ENCODE measurements at places on chromosomes 7 and 10. TPM values are rescaled to one million over a fixed set of nuclear protein-coding genes. Genes with fewer than 3 reads are reported as not detected.

GRCh38 chr10:121112579-121113384 lies 261.6 kb downstream of the WDR11 start:
- DNase-seq: no peak

DNA sequence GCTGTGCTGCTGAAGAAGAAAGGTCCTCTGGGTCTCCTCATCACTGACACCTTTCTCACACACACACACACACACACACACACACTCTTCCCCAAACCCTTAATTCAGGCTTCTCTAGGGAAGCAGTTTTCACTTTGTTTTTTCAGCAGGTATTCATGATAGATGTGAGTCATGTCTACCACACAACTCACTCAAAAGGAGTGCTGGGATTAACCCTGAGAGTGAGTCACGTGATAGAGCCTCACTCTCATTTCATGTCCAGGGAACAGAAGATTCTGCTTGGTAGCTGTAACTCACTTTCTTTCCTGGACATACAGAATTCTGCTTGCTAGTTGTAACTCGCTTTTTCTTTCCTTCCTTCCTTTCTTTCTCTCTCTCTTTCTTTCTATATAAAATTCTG lies 45.4 kb downstream of the VIM start:
- peak; percentile 94 for DNase-seq

DNA sequence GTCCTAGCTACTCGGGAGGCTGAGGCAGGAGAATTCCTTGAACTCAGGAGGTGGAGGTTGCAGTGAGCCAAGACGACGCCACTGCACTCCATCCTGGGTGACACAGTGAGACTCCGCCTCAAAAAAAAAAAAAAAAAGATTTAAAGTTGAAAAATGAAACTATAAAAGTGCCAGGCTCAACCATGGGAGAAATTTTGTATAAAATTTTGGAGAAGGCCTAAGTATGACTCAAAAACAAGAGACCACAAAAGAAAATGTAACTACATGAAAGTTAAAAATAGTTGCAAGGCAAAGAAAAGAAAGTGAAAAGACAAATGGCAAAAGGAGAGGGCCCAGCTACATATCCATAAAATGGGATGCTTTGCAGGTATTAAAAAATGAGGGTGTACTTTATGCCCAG lies 104.1 kb downstream of the ARHGAP22 start:
- DNase-seq: no peak

GRCh38 chr10:110207011-110207804 lies at the start of gene MXI1:
TSS of gene MXI1 (plus strand) at chr10:110207605. CDS start at chr10:110207809, 204 bp downstream.
- peak; percentile 71 for DNase-seq

GRCh38 chr10:70459061-70459773 lies 17.7 kb upstream of the NODAL start:
- DNase-seq: no peak

DNA sequence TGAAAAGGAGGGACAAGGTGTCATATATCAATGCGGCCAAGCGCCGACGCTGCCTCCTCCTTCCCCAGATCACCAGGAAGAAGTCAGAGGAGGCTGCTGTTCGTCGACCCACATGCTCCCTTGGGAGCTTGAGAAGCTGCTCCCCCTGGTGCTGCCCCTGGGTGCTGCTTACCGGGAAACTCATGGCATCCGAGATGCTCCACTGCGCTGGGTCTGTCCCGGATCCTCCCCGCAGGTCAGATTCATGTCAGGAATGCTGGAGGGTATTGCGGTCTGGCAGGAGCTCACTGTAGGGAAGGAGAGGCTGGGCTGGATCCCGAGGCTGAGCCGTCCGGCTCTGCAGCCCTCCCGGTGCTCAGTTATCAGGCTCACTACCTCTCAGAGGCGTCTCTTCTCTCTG lies 123.7 kb upstream of the FAM20C start:
- peak; percentile 70 for DNase-seq

- DNase-seq: no peak
These were observed 8.4 kb downstream of the PTPRE start for GRCh38 chr10:127915324-127915723.

- DNase-seq: no peak
These were observed 15.3 kb downstream of the SLC25A13 start for GRCh38 chr7:96306385-96307125.

GRCh38 chr7:4807598-4808016 lies 32.2 kb downstream of the AP5Z1 start:
- no peak for DNase-seq

GRCh38 chr7:136062625-136063325 lies 85.6 kb upstream of the MTPN start:
- DNase-seq: no peak

GRCh38 chr7:119436882-119437281 lies 836.1 kb upstream of the KCND2 start:
- no peak for DNase-seq

DNA sequence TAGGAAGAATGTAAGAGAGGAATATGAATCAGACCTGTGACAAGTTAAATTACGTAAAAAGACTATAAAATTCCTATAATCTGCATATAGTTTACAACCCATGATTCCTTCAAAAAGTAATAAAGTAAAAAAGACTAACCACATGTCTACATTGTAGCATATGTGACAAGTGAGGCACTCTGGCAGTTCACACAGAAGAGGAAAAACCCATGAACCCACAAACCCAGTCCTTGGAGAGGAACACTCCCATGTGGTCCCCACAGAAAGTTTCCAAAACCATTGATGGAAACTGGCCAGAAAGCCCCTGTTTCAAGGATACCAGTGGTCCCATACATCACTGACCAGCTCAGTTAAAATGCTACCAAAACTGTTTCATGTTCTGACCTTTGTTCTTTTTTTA lies 15.7 kb downstream of the KDM7A start:
- no peak for DNase-seq

- no peak for DNase-seq
These were observed 2.8 kb downstream of the ARL4A start for GRCh38 chr7:12690041-12690878.

DNA sequence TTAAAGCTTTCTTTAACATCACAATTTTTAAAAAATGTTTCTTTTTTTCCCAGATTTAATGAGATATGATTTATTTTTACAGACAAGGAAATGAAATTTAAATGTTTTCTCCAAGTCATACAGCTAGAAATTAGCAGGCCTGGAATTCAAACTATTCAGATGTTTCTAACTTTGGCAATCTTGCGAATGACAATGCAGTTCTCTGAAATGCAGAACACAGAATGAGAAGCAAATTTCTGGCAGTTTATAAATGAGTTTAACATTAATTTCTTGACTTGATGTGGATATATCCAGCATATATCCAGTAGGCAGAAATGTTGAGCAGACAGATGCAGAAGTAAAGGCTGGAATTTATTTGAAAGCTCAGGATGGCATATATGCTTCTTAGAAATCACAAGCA lies 227.5 kb downstream of the THSD7A start:
- DNase-seq: peak; percentile 17

DNA sequence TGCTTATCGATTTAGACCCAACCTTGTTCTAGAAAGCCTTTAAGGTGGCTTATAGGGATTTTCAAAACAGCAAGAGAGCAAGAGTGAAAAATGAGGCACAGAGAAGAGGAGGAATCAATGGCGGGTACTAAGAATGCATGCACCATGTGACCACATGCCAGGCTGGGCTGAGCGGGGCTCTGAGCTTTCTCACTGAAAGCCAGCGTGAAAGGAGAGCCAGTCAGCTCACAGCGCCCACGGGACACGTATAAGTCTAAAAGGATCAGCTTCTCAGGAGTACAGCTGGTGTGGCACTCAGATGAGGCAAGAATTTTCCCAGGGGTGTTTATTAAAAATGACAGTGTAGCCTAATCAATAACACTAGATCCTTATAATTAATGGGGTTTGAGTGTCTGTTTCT lies 114.3 kb downstream of the SLIT1 start:
- no peak for DNase-seq

GRCh38 chr10:12643279-12643678 lies 293.9 kb downstream of the CAMK1D start:
- no peak for DNase-seq

DNA sequence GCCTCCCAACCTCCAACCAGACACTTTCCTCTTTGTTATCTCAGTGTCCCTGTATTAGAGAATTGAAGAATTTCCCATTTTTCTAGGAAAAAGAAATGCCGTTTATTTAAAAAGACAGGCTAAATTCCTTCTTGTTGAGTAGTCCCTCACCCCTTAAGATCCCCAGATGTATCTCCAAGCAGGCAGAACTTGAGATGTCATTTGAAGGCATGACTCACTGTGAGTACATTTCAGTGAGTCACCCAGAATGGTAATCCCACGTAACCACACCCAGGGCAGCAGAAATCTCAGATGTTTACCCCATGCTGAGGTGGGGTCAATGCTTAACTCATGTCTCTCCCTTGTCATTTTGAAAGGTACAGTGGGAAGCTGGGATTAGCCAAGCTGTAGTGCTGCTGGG lies 4.4 kb downstream of the ZNF655 start:
- DNase-seq: peak; percentile 100

DNA sequence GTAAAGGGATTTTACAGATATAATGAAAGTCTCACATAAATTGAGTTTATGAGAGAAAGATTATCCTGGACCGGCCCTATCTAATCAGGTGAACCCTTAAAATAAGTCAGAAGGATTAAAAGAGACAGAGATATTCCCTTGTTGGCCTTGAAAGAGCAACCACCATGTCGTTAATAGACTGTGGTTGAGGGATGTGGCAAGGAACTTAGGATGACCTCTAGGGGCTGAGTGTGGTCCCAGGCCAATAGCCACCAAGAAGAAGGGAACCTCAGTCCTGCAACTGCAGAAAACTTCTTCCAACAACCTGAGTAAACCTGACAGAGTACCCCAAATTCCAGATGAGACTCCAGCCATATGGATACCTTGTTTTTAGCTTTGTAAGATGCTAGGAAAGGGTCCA lies 121.5 kb downstream of the POLR1F start:
- no peak for DNase-seq

- no peak for DNase-seq
These were observed 567.5 kb downstream of the DNAJB6 start for GRCh38 chr7:157904211-157904865.

DNA sequence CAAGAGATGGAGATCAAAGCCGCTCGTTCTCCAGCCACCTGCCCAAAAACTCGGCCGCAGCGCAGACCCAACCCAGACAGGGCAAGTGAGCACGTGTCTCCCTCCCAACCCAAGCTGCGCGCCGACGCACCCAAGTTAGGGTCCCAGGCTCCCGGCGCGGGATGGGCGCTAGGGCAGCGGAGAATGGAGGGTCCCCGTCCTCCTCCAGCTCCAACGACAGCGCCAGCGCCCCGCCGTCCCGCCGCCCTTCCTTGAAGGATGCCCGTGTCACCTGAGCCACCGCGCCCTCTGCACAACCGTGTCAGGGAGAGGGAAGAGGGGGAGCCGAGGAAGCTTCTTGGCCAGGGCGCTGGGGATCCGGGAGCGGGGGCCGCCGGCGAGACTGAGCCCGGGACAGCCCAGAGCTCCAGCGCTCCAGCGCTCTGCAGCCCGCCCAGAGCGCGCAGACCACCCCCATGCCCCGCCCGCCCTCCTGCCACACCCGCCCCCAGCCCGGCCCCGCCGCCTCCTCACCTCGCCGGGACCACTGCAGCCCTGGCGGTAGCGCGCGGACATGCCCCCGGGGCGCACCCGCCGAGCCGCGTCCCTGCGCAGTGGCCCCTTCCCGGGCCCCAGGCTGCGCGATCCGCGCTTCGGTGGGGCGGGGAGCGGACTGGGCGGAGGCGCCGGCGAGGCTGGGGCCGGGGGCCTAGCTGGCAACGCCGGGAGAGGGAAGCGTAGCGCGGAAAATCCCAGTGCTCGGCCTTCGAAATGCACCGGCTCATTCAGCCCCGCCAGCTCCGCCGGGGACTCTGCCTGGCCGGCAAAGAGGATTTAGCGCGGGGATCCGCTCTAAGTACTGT lies at the start of gene SLC16A12:
TSS of gene SLC16A12 (minus strand) at position 424 of the 842 bp plus-strand sequence. CDS start 73,016 bp downstream, outside the sequence.
- no peak for DNase-seq

DNA sequence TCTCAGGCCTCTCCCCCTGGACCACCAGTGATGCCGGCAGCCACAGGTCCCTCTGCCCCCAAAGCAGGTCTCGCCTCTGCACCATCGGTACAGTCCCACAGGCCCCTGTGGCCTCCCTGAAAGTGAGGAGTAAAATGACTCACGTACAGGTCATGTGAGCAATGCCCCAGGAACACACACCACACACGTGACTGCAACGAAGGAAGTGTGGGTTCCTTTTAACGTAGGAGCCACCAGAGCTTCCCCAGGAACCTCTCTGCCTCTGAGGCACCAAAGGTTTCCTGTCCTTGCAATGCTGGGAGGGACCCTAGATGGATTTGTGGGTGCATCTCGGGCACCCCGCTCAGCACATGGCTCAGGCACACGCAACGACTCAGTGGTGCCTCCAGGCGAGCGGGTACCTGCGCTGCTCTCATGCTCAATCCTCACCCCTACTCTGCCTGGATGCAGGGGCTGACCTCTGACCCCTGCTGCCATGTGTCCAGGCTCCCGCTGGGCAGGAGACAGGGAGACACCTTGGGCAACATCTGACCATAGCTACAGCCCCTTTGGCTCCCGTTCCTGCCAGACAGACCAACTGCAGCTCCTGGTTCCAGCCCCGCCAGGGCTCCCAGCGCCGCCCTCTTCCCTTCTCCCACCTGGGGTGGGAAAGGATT lies 120.7 kb downstream of the PRKAG2 start:
- DNase-seq: peak; percentile 66

GRCh38 chr7:141785706-141786552 lies 4.1 kb upstream of the TAS2R5 start:
- DNase-seq: peak; percentile 67

- DNase-seq: peak; percentile 48
These were observed 41.8 kb downstream of the CNNM1 start for GRCh38 chr10:99370993-99371392.

Gene ZCCHC24
- total RNA-seq: 0.87 TPM

Gene ICA1
- total RNA-seq: 26.6 TPM

Gene ZNF365
- 8.2 TPM for total RNA-seq

Gene FRMPD2
- total RNA-seq: 0.35 TPM

Gene UCN3
- not detected for total RNA-seq

Gene CRHR2
- not detected for total RNA-seq

Gene GPR37
- 4.2 TPM for total RNA-seq

Gene ELMO1
- 0.69 TPM for total RNA-seq

Gene AFAP1L2
- 71.4 TPM for total RNA-seq

Gene LIPJ
- 0.05 TPM for total RNA-seq

Gene CCL26
- total RNA-seq: not detected

Gene KIF11
- 3.1 TPM for total RNA-seq

Gene CLDN12
- 62.1 TPM for total RNA-seq

Data from renal cortical epithelial cell (primary cell).